Activated T-cell treated with anti-CD3 and anti-CD28 coated beads for 48 hours (primary cell): ENCODE measurements at places on chromosomes 2 and 18.

DNA sequence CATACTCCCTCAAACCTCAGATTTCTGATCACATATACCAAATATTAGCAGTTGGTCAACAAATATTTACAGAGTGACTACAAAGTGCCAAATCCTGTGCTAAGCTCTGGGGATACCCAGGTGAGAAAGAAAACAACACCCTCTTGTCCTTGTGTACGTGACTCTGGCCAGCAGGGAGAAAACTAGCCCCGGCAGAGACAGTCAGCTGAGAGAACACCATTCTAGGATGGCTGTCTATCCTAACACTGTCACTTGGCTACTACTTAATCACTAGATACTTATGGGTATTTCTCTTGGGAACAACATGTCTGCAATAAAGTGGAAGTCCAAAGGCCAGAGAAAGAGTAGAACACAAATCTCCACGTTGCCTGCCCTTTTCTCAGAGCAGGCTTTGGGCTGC lies 57.9 kb upstream of the CD226 start:
- DNase-seq: no peak

DNA sequence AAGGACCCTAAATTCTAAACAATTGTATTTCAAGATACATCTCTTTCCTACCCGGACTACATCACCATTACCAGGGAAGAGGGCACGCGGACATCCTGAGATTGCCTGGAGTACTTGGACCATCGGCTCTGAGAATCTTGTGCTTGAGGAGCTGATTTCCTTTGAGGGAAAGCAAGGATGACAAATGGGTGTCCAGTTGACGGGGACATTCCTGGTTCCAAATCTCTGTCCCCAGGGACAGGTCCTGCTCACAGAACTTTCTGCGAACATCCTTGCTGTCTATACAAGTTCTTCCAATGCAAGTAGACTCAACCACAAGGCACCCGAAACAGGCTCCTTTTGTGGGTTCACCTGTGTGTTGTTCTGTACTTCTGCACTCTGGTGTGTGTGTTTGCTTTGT lies 289.5 kb upstream of the MYT1L start:
- no peak for DNase-seq

DNA sequence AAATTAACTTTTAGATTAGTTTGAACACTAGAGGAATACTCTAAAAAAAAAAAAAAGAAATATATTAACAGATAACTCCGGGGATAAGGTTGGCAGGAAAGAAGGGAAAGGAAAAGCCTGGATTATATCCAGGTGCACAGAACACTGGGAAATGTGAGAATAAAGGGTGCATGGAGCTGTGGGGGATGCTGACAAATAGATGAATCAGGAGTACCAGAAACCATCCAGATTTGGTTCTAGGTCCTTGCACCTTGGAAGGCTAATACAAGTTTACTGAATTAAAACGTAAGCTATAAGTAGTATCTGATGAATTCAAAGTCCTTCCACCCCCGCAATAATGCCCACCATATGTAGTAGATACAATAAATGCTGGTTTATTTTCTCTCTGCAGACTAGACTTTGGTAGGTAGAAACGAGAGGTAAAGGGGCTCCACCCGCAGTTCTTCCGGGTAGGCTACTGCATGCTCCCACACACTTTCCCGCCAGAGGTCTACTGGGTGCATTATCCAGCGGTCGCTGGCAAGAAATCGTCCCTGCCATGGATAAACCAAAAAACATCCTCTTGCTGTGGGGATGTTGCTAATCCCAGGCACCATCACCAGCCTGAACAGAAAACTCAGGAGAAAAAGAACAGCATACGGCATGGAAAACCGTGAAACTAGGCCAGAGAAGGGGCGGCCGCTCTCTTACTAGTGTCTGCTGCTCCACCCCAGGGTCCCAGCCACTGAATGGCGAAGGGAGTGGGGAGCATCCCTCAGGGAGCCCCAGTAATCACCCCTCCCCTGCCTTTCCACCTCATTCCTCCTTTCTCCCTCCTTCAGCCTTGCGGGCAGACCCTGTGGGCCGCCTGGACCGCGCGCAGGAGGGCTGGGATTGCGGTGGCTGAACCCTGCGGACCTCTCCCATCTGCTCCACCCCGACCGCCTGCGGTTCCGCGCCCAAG lies 1.5 kb downstream of the CNRIP1 start:
- no peak for DNase-seq

DNA sequence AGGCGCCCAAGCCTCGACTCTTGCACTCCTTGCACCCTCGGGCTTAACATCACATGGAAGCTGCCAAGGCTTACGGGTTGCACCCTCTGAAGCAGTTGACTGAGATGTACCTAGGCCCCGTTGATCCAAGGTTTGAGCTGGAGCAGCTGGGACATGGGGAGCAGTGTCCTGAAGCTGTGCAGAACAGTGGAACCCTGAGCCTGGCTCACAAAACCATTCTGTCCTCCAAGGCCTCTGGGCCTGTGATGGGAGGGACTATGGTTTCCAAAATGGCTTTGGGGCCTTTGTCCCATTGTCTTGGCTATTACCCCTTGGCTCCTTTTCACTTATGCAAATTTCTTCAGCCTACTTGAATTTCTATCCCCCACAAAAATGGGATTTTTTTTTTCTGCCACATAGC lies 454.0 kb downstream of the PIK3C3 start:
- DNase-seq: no peak

- no peak for DNase-seq
Observed at GRCh38 chr2:238444242-238444641, 17.5 kb downstream of the ASB1 start.

GRCh38 chr2:152470861-152471854 lies 136.2 kb downstream of the FMNL2 start:
- no peak for DNase-seq

DNA sequence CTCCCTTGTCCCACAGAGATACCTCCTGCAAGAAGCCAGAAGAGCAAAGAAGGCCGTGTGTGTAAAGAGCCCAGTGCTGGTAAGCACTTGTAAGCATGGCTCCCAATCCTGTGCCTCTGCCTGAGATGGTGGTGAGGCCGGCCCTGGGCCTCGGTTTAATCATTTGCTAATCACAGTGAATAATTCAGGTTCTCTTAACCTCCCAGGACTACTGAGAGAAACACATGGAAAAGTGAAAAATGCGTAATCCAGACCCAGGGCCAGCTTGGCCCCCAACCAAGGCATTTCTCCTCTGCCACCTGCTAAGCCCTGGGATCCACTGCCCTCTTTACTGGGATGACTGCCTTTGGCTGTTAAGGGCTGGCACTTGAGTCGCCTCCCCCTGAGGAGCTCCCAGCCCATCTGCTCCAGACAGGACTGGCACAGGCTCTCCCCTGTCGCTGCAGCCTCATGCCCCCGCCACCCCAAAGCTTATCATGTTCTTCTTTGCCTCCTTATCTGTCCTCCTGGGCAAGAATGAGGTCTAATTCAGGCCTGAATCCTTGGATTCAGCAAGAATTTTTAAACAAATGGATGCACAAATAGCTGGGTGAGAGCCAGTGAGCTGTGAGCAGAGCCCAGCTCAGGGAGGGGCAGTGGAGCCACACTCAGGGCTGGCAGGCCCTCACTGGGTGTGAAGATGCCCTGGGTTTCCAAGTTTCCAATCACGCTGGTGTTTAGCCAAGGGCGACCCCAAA lies 193.9 kb upstream of the HS6ST1 start:
- DNase-seq: no peak

DNA sequence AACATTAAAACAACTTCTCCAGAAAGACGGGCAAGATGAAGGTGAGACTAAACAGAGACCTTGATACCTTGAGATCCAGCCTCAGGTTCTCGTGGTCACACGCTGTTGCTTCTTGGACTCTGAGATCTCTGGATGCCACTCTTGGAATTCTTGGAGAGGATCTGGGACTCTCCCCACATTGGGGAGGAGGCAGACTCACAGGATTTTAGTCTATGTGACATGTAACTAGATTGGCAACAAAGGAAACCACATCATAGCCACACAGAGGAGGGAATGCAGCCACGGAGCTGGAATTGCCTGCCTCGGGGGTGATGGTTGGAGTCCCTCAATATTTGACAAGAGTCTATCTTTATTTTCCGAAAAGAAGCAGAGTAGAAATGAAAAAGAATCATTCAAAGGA lies 78.8 kb upstream of the IGFBP5 start:
- no peak for DNase-seq

DNA sequence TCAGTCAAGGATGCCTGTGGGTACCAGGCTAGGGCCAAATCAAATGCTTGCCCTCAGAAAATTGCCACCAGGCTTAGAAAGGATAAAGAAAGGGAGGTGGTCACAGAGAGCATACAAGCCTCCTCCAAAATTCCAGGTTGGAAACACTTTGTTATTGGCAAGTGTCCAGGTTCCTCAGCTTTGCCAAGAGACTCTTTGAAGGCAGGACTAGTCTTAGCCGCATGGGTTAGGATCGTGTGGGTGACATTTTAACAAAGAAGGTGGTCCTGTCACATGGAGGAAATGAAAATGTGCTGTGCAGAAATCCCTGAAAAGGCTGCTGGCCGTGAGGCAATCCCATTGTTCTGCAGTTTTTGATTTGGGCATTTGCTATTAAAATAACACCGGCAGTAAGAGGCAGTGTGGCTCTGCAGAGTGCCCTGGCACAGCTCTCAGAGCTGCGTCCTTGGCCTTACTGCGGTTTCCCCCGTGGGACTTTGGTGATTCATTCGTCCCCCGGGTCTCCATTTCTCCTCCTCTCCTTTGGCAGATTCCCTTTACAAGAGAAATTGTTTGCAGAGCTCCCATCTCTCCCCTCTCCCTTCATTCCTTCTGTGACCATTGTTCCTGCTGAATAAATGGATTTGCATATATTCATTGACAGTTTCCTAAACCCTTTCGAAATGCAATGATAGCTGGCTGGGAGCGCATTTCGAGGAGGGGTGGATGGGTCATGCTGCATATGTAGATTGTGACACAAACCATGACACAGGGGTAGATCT lies 187.3 kb downstream of the VAPA start:
- DNase-seq: no peak

DNA sequence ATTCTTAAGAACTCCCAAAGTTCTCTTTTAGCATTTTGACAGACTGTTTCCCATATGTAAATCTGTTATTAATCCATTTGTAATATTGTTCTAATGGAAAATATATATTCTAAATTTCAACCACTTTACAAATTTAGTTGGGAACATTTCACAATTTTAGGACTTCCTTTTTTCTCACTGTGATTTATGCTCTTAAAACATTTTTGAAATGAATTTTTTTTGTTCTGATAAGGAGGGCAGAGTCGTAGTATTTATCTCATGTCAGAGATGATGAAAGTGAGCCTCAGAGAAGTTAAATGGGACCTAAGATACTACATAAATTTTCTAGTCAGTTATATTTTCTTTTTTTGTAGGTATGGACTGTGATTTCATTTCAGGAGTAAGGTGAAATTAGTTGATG lies 26.6 kb downstream of the RASGRP3 start:
- DNase-seq: no peak

- no peak for DNase-seq
Observed at GRCh38 chr18:75475228-75475627, 47.7 kb upstream of the SMIM21 start.

GRCh38 chr2:201465524-201465971 lies 14.0 kb downstream of the STRADB start:
- DNase-seq: no peak

GRCh38 chr2:45859682-45860081 lies 208.2 kb downstream of the PRKCE start:
- no peak for DNase-seq

DNA sequence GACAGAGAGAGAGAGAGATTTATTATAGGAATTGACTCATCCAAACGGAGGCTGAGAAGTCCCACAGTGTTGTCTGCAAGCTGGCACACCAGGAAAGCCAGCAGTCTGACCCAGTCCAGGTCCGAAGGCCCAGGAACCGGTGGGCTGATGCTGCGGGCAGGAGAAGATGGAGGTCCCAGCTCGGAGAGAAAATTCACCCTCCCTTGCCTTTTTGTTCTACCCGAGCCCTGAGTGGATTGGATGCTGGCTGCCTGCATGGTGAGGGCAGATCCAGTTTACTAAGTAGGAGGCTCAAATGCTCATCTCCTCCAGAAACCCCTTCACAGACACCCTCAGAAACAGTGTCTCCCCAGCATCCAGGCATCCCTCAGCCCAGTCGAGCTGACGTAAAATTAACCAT lies 22.2 kb upstream of the STK25 start:
- no peak for DNase-seq

GRCh38 chr2:73253901-73254300 lies 19.8 kb downstream of the CCT7 start:
- no peak for DNase-seq

- no peak for DNase-seq
Observed at GRCh38 chr2:204026294-204026693, 89.7 kb downstream of the ICOS start.

DNA sequence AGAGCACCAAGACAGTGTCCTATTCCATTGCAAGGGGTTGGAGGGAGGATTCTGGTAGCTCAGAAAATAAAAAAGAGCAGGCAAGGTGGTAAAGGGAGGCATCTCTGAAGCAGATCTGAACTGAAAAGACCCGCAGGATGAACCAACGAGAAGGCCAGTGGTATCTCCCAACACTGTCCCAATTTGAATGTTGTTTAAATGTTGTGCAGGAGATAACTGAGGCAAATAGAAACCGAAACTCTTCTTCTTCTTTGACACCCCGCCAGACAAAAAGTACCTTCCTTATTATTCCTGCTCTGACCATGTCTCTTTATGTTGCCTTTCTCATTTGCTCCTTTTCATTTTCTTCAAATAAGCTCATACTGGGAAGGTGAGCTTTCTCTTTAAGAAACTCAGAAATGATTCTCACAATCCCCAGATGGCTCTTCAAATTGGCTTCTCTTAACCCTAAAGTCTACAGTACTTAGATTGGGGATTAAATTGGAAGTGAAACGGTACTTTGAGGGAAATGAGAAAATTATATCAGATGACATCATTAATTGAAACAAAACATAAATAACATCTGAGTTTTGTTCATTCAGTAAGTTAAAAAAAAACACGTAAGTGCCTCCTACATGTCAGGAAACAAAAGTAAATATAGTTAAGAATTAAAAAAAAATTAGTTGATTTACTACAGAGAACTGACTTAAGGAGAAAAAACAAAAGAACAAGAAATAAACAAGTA lies 143.6 kb downstream of the WDPCP start:
- no peak for DNase-seq

DNA sequence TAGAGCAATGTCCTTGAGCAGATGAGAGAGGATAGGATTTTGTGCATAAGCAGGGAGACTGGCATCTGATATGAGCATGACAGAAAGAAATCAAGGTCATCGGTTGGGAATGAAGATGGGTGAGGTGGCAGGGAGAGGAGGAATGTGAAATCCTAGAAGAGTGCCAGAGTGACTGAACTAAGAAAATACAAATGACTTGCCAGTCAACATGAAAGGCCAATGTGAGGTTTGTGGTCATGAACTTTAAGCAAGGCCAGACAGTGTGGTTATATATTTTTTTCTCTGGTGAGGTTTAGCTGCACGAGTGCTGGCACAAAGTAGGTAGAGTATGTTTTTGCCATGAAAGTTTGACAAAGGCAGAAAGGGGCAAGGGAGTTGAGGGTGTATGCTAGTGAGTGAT lies 21.2 kb downstream of the QPCT start:
- no peak for DNase-seq

DNA sequence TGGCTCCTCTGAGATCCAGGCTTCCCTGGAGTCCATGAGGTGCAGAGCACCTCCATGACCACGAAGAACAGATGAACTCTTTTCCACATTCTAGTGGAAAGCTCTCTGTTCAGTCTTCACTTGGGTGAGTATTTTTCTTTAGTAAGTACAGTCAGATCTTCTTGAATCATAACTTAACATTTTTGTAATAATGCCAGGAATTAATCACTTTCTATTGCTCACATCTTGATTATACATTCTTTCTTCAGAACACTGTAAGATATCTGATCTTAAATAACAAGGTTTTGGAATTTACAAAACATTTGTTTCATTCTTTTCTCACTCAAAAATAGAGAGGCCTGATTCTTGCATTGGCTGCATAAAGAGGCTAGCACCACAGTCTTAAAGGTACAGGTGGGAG lies 45.4 kb upstream of the RND3 start:
- no peak for DNase-seq

- DNase-seq: no peak
Observed at GRCh38 chr2:30404319-30405259, 42.5 kb upstream of the LCLAT1 start.
